ENCODE measurements at places on chromosomes 16 and 17.

DNA sequence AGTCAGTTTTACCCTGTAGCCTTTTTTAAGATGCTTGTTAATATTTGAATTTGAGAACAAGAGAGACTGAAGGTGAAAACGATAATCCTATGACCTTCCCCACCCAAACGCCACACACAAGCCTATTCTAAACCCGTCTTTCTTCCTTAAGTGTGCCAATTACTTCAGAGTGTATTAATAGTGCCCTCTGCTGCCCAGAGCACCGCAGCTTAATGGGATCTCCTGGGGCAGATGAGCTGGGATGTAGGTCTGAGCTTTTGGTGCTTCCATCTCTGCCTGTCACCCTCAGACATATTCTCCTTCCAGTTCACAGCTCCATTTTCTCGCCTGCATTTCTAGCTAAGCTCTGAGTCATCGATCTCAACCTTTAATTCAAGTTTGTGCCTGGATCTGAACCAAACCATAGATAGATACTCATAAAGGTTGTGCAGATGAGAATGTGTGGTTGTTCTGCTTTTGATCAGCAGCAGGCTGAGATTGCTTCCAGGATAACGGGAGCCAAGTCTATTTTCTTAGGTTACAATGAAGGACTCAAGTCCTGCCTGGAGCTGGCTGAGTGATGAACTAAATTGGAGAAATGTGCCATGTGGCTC, 46.4 kb upstream of the CDH13 start:
- DNase-seq = peak; percentile 35

GRCh38 chr16:66322174-66322573, 44.3 kb upstream of the CDH5 start:
- DNase-seq = no peak

DNA sequence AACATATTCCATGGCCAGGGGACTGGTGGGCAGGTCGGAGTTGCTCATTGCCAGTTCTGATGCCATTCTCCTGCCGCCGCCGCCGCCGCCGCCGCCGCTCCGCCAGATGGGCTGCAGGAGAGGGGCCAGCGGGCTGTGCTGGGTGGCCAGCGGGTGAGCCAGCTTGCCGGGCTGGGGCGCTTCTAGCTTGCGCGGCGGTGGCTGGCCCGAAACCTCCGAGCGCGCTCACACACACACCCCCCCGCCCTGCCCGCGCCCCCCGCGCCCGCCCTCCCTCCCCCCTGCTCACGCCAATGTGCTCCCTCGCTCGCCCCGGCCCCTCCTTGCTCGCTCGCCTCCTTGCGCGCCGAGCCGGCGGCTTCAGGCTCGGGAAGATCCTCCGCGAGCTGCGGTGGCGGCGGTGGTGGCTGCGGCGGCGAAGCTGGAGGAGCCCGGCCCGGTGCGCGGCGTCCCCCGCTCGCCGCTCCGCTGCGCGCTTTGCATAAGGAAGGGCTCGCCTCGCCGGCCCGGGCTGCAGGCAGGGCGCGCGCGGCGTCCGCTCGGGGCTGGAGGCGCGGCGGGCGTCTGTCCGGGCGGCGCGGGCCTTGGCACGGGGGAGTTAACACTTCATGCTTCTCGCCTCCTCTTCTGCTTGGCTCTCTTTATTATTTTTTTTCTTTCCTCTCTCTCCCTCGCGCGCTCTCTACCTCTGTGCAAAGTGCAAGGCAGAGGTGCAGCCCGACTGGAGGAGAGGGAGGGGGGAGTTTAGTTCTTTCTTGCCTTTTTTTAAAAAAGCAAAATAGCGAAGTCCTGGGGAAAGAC, 500 bp downstream of the MAF start:
- peak; percentile 74 for DNase-seq

DNA sequence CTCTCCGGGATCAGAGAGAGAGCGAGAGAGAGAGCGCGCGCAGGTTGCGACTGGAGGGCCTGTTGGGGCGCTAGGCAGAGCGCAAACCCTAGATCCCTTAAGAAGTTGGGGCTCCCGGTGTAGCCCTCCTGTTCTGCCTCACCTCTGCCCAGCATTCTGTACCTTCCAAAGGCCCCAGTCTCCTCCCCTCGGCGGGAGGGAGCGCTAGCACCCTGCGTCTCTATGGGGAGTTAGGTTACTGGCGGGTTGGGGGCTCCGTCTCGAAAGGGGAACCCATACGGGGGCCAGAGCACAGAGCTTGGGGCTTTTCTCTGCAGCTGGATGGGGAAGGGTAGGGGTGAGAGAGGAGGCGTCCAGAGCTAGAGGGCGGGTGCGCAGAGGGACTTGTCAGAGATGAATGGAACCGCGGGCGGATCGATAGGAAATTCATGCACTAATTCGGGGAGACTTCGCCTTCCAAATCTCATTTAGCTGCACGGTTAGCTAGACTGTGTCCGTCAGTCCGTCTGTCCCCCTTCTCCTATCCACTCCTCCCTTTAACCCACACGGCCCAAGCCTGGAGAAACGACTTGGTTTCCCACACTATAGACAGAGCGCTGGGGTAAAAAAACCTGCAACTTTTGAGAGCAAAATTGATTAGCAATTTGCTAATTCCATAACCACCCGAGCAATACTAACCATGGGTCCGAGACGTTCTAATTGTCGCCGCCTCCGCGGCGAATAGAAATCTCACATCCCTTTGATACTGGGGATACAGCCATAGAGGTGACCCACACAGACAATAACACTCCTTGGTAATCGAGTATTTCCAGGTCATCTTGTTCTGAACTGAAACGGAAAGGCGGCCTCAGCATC, 693 bp upstream of the HOXB4 start:
- peak; percentile 38 for DNase-seq

GRCh38 chr17:5702951-5703510, 118.7 kb upstream of the NLRP1 start:
- DNase-seq = no peak

DNA sequence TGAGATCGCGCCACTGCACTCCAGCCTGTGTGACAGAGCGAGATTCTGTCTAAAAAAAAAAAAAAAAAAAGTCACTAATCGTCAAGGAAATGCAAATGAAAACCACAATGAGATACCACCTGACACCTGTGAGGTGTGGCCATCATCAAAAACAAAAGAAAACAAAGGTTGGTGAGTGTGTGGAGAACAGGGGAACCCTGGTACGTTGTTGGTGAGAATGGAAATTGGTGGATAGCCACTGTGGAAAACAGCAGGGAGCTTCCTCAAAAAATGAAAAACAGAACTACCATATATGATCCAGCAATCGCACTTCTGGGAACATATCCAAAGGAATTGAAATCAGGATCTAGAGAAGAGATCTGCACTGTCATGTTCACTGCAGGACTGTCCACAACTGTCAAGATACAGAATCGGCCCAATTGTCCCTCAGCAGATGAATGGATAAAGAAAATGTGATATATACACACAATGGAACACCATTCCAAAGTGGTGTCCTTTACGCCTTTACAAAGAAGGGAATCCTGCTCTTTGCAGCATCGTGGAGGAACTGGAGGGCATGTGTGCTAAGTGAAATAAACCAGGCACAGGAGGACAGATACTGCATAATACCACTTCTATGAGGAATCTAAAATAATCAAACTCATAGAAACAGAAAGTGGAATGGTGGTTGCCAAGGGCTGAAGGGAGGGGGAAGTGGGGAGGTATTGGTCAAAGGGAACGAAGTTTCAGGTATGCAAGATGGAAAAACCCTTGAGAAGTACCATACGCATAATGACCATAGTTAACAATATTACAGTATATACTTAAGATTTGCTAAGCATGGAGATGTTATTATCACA, 63.5 kb upstream of the PLCG2 start:
- DNase-seq = peak; percentile 54

- DNase-seq = no peak
These were observed 6.6 kb downstream of the COX6A2 start for GRCh38 chr16:31421587-31421986.

- no peak for DNase-seq
These were observed 118.9 kb upstream of the PIRT start for GRCh38 chr17:10956821-10957220.

- no peak for DNase-seq
These were observed 12.5 kb upstream of the SLC13A2 start for GRCh38 chr17:28460901-28461300.

- DNase-seq = no peak
These were observed 9.2 kb downstream of the C1QTNF1 start for GRCh38 chr17:79033046-79033616.

DNA sequence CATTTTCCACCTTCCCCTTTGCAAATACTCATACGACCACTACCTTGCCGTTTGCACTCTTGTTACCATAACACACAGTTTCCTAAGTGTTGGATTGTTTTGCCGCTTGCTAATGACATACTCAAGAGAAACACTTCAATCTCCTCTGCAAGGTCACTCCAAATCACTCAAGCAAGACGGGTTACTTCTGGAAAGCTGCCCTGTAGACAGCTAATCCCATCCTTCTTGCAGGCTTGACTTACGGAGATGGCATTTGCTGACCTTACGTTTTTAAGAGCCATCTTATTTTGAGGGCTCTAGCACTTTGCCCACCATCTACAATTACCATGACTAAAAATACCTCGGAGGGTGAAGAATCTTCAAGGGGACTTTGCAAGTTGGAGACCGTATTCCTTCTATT, 46.2 kb downstream of the MYH3 start:
- DNase-seq = no peak

DNA sequence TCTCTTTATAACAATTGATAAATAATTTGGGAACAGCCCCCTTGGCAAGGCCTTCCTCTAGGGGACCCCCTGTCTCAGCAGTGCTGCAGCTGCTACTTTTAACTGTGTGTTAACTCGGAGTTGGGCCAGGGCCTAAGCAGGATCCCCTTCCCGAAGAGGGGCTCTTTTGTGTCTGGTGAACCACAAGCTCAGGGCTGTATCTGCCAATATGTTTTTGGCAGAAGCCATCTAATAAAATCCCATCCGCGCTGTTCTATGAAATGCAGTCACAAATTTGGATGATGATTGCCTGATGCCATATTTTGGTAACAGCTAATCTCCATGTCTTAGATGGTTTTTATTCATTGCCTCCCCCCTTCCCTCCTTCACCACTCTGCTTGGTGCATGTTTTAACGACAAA, 267.7 kb downstream of the FTO start:
- no peak for DNase-seq

DNA sequence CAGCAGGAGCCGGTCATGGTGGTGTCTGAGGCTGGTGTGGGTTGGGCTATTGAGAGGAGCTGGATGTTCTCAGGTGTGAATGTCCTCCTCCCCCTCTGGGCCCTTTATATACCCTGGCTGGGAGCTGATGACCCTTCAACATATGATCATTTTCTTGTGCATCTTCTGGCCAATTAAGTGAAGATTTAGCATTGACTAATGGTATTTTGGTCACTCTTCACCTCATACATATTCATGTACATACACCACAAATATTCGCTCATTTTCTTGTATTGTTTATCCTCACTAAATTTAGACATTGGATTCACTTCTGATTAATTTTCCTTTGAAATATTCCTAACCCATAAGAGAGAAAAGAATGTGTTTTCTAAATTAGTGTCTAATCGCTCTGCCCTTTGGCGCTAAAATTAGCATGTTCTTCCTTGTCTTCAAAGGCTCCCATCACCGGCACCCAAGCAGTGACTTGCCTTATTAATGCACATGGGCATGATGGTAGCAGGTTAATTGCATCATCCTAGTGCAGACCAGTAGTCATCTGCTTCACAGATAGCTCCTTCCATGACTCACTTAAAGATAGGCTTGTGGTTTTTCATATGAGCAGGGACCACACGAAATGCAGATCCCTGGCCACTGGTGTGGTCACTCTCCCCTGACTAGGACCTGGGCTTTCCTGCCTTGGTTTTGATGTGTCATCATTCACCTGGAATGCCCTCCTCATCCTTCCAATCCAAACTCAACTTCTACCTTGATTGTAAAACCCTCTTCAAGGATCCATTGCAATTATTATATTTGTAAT, at the start of gene KRTAP2-4:
KRTAP2-4 (minus strand) TSS at position 51 of the 796 bp plus-strand sequence; CDS start at position 17, 34 bp downstream.
- DNase-seq = no peak

- no peak for DNase-seq
These were observed 87.6 kb upstream of the TOX3 start for GRCh38 chr16:52634528-52634927.

All from lung microvascular endothelial cell (primary cell).